ENCODE measurements at places on chromosomes 16 and 17.
A peak's percentile ranks its signal among the peaks of the same experiment; 100 is the strongest.

DNA sequence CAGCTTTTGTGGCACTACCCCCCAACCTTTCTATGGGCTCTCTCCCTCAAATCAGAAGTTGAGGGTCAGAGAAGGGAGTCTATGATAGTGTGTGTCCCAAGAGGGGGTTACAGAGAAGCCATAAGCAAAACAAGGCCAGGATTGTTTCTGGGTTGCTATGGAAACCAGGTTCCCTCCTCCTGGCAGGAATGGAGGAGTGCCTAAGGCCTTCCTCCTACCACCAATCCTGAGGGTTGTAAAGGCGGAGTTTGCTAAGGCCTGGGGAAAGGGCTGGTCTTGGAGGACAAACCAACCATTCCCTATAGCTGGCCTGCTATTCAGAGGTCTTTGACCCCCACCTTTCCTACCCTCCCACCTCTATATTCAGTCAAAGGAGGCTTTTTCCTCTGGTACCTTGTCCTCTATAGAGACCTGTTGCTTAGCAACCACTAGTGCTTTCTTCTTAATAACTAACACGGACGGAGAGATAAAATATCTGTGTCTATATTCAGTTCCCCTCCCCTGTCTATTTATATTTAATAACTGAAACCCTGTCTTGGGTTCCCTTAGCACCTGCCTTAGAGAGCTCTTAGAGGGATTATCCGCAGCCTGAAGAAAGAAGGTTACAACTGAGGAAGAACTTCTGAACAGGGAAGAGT is 43.4 kb downstream of the NEUROD2 start:
- DNase-seq, result no peak

DNA sequence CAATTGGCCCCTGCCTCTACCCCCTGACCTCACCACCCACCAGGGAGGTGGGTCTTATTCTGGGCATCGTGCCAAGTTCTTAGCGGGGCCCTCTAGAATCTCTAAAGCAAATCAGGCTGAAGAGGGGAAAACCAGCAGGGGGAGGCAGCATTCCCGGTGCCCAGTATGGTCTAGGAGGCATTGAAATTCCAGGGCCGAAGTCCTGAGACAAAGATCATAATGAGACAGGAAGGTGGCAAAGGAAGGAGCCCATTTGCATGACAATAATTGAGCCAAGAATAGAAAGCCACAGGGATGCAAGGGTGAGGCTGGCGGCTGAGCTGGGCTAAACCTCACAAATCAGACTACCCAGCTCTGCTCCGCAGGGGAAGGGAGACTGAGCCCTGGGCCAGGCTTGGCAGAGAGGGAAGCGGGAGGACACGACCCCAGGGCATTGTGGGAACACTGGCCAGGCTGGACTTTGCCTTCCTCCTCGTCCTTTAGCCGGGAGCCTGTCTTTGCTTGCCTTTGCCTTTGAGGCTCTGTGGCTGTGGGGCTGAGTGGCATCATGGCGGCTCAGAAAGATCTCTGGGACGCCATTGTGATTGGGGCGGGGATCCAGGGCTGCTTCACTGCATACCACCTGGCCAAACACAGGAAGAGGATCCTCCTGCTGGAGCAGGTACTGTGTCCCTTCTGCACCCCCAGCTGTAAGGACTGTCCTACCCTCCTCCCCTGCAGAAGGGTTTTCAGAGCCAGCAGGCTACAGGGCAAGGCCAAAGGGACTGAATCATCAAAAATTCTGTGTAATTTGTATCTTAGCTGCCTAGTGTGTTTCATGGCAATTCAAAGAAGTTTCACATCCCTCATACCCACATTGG is at the start of gene PIPOX:
Gene PIPOX (plus strand): TSS at position 463 of the 860 bp plus-strand sequence. CDS start 85 bp downstream, at position 548.
- peak; percentile 77 for DNase-seq

- DNase-seq, result peak; percentile 57
These were observed 39.2 kb downstream of the GPATCH8 start for GRCh38 chr17:44464037-44464436.

- no peak for DNase-seq
These were observed 2.5 kb upstream of the AXIN1 start for GRCh38 chr16:354971-355461.

- DNase-seq, result no peak
These were observed 22.6 kb downstream of the MAP3K3 start for GRCh38 chr17:63644846-63645245.

DNA sequence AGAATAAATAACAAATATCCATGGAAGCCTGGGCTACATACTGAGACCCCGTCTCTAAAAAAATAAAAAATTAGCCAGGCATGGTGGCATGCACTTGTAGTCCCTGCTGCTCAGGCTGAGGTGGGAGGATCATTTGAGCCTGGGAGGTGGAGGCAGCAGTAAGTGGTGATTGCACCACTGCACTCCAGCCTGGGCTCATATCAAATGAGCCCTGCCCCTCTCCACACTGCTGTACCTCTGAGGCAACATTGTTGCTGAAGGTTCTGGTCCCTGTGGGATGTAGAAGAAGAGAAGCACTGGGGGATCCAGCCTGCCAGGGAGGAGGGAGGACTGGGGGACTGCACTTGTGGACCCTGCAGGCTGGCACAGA is 11.4 kb upstream of the ARHGAP23 start:
- DNase-seq, result no peak

GRCh38 chr16:56657555-56658326 is at the start of gene MT1F:
Gene MT1F, plus strand, starts transcription at chr16:56657959. Its CDS starts 100 bp downstream, at chr16:56658059.
- peak; percentile 39 for DNase-seq

GRCh38 chr17:45260204-45260783 is 1.6 kb downstream of the SPATA32 start:
- DNase-seq, result no peak

DNA sequence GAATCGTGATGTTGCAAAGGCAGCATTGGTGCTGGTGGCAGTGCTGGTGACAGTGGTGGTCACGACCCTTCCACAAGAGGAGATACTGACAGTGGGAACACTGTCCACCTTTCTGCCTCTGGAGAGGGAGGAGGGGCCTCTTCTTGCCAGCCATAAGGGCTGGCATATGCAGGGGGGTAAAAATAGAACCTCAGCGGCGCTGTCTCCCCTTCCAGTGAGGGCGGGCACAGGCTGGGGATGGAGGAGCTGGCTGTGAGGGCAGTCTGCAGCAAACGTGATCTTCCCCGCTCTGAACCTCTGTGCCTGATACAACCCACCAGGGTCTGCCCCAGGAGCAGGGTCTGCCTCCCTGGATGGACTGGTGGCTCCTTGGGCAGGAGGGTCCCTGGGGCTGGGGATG is 3.4 kb downstream of the RAP1GAP2 start:
- no peak for DNase-seq

GRCh38 chr16:69644790-69645189 is 79.0 kb downstream of the NFAT5 start:
- DNase-seq, result no peak

DNA sequence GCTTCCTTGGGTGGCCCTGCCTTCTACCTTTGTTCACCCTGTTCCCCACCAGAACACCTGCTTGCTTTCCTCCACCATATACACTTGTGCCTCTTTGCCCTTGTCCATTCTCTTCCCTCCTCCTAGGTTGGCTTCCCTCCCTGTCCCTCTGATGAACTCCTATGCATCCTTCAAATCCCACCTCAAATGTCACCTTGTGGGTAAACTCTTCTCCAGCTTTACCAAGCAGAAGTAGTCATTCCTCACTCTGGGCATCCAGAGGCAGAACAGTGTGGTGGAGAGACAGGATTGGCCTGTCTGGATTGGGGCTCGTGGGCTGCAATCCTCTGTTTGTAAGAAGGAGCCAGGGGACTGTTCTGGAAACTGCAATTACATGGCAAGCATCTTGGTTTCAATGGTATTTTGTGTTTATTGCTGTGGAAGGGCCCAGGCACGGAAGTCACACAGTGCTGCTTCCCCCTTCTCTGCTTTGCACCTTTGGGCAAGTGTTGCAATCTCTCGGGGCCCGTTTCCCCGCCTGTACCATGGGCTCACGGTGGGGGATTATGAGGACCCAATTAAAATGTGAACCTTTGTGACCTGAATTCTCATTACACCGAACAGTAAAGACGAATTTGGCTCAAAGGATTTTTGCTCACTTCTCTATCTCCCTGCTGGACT is 21.9 kb upstream of the NXPH3 start:
- DNase-seq, result no peak

- DNase-seq, result no peak
These were observed 109.6 kb downstream of the HS3ST3A1 start for GRCh38 chr17:13491916-13492736.

DNA sequence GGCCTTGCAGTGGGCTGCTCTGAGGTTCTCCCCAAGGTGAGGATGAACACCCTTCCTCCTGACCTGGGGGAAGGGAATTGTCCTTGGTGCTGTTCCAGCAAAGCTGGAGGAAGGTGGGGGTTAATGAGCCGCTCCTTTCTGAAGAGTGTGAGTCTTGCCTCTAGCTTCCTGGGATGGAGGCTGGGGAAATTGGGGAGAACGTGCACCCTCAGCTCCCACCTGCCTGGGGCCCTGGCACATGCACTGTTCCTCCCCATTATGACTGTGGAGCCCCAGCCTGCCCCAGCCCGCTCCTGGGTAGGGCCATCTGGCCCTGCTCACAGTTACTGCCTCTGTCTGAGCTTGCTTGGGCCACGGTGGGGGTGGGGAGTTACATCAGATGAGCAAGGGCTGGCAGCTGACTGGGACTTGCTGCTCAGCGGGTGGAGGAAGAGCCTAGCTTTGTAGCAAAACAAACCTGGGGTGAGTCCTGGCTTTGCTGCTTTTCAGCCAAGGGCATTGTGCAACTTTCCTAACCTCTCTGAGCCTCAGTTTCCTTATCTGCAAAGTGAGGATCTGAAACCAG is 11.1 kb downstream of the TNS4 start:
- DNase-seq, result peak; percentile 79

Data from cardiac fibroblast (primary cell).